Panc1 (cell line): ENCODE measurements at places on chromosomes 12 and 14. TPM values are rescaled to one million over a fixed set of nuclear protein-coding genes. Genes with fewer than 3 reads are reported as not detected.

DNA sequence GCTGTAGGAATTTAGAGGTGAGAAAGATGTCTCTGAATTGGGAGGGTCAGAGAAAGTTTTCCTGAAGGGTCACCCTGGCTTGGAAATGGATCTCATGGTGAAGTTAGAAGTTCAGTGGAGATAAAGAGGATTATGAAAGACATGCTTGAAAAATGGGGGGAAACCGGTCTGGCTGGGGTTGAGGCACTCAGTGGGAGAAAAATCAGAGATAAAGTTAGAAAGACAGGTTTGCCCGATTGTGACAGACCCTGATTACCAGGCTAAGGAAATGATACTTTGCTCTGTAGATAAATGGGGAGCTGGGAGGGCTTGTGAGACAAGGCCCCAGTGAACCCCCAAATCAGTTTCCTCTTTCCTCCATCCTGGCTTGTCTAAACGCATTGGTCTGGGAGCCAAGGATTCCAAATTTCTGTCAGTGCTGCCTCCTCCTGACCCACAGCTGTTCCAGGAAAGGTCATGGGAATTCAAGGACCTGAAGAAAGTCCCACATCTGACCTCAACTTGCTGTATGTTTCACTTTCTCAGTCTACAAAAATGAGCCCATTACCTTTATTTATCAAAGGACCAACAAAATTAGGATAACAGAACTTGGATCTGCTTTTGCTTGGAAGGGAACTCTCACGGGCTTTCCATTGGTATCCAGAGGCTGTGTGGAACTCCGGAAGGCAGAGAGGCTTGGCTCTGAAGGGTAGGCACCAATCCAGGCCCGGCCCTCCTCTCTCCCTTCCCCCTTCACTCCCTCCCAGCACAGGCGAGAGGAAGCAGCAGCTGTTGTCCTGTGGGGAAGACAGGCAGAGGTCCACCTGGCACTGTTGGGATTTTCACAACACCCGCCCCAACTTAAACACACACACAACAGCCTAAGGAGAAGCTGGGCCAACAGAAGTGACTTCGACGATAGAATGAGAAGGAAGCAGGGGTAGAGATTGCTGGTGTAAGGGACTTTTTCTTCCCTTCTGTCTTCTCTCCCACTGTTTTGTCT is 3.4 kb upstream of the RNASE7 start:
- DNase-seq = no peak

GRCh38 chr14:83594874-83595273 is 1935.1 kb upstream of the FLRT2 start:
- DNase-seq = no peak

- no peak for DNase-seq
Measured at GRCh38 chr12:103050273-103050672, 92.8 kb downstream of the ASCL1 start.

DNA sequence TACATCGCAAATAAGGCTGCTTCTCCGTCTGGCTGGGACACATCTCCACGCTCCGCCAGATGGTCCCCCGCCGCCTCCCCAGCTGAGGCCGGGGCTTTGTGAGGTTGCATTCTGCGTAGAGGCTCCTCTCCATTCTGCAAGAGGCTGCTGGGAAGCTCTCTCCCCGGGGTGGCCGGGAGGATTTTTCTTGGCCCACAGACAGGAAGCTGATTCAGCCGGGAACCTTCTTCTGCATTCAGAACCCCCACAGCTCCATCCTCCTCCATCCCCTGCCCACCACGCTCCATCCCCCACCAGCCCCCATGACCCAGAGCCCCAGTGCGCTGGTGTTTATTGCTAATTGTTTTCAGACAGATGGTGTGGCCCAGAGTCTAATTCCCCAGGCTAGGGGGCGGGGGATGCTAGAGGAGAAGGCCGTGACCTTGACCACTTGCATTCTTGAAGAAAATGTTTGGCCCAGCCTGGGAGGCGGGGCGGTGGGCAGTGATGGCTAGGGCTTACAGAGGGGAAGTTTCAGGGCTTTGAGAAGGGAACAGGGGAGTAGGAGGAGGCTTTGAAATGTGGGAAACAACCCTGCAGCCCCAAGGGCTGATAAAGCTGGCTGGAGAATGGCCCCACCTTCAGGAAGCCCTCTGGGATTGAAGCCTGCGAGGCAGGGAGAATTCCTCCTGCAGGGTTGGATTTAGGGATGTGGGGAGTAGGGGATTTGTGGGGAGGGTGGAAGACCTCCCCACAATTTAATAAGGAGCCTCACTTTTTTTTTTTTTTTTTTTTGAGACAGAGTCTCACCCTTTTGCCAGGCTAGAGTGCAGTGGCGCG is 88.5 kb upstream of the NCOR2 start:
- DNase-seq = no peak

DNA sequence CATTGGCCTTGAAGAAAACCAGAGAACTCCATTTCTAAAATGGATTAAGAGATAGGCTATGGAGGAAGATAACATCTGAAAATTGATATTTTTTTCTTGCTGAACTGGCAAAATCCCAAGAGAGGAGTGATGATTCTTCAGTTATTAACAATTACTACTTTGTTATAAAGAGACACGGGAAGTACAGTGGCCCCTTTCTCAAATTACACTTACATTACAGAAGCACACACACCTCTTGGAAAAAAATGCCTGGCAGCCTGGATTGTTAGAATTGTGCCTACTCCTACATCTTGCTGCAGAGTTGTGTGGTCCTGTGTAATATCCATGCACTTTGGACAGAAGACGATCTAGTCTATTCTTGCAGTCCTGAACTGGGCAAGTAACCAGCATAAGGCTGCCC is 71.7 kb downstream of the TGFB3 start:
- no peak for DNase-seq

GRCh38 chr12:120992989-120993388 is 14.6 kb downstream of the HNF1A start:
- DNase-seq = no peak

- no peak for DNase-seq
Measured at GRCh38 chr14:24721775-24722174, 87.8 kb upstream of the GZMB start.

DNA sequence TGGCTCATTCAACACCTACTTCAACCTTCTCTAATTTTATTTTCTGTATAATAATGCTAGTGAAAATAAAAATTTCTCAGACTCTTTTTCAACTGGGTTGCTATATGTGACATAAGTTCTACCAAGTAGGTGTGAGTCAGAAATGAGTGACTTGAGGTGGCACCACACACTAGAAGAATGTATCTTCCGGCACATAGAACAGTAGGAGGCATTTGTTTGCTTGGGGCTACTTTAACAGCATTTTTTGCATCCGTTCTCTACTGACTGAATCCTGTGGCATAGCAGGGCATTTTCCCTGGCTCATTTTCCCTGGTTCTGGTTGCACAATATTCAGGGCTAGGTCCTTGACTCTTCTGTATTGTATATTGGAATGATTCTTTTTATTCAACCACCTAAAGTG is 194.0 kb upstream of the SLC16A7 start:
- DNase-seq = no peak

- no peak for DNase-seq
Measured at GRCh38 chr14:50999726-51000125, 55.4 kb upstream of the PYGL start.

DNA sequence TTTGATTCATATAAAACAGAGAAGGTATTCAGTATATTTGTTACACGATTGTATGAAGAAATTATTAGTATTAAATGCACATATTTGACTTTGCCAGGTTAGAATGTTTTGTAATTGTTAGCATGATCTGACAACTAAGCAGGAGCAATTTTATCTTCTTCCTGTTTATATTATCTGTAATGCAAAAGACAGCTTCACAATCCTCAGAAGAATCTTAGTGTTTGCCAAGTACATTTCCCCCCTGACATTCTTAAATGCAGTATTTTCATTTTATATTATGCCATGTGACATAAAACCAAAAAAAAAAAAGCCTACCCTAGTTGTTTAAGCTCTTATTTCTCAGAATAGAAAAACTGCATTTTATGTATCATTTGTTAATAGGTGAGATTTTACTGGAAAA is 469.4 kb downstream of the FOXG1 start:
- DNase-seq = no peak

DNA sequence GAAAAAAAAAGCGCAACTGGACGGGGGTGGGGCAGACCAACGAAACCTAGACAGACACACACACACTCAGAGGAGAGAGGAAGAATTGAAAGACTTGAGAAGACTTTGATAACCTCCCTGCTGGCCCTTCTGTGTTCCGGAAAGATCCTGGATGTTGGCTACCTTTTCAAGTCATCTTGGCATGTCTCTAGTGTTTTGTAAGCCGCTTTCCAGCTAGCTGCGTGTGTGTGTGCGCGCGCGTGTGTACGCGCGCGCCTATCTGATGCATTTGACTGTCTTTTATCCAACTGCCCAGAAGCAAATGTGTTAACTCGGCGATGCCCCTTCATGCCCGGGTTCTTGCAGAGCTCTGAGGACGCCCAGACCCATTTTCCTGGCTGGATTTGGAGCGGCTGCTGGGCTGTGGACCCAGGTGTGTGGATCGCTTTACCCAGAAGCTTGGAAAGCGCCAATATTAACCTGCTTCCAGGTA is 664 bp downstream of the LRFN5 start:
- no peak for DNase-seq

CTSG gene
- total RNA-seq = not detected

DNA sequence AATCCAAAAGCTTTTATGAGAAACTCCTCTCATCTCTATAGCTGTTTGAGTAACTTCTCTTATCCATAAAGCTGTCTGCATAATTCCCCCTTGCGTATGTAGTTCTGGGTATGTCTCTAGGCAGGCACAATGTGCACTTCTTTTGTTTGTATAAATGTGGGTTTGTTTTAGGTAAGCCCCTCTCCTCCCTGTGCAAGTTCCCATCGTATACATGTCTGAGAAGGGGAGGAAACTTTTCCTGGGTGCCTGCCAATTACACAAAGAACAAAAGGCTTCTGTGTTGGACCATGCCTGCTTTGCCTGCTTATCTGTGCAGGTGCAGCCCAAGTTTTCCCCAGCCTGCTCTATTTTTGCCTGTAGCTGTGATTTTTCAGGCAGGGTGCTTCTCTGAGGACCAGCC is 96.7 kb downstream of the CCER1 start:
- DNase-seq = no peak

ASCL1 gene
- total RNA-seq = not detected

SAMD15 gene
- total RNA-seq = 1.4 TPM

DNA sequence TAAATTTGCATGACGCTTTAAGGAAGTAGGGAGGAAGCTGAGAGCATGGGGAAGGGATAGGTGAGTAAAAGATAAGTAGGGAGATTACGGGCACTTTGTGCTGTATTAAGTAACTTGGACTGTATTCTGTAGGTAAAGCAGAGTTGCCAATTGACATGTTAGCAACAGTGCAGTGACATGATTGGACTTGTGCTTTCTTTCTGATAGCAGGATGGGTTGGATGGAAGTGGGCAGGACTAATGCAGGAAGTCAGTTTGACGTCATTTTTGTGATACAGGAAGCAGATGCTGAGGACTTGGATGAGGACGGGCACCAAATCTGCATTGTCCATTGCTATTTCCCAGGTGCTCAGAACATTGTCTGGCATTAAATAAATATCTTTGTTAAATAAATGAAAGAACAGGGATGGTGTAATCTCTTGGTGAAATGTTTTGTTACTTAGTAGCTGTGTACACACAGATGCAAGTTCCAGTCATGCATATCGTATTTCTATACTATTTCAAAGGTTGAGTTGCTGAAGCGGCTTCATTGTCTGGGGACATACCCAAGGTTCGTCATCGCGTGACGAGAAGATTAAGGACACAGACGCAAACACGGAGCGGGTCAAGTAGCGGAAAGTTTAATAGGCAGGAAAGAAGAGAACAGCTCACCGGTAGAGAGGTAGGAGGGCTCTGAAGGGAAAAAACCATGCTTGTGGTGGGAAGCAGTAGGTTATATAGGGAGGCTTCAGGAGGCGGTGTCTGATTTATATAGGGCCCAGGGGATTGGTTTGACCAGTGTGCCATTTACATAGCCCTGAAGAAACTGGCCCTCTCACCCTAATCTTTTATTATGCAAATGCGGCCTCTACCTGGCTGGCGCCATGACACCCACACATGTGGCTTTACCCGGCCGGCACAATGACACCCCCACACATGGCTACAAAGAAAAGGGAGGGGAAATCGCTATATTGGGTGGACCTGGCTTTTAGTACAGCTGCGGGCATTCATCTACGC is 30.7 kb downstream of the GUCY2C start:
- DNase-seq = no peak

- no peak for DNase-seq
Measured at GRCh38 chr12:79681008-79681590, 9.7 kb downstream of the PAWR start.

DNA sequence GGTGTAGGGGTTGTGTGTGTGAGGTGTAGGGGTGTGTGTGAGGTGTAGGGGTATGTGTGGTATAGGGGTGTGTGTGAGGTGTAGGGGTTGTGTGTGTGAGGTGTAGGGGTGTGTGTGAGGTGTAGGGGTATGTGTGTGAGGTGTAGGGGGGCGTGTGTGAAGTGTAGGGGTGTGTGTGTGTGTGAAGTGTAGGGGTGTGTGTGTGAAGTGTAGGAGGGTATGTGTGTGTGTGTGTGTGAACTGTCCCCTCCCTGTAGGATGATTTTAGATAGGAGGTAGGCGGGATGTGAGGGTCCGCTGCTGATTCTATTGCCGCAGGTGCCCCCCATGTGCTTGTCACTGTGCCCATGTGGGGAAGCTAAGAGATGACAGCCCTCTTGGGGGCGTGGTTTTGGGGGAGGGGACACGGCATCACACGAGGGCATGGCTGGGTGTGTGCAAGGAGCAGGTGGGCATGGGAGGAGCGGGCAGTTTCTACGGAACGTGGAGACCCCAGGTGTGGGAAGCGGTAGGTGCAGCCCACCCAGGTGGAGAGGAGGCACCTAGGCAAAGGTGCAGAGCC is 88.5 kb downstream of the DDX51 start:
- no peak for DNase-seq

NPC2 gene
- 141 TPM for total RNA-seq

GRCh38 chr14:57933349-57933748 is 67.5 kb upstream of the SLC35F4 start:
- DNase-seq = no peak

DNA sequence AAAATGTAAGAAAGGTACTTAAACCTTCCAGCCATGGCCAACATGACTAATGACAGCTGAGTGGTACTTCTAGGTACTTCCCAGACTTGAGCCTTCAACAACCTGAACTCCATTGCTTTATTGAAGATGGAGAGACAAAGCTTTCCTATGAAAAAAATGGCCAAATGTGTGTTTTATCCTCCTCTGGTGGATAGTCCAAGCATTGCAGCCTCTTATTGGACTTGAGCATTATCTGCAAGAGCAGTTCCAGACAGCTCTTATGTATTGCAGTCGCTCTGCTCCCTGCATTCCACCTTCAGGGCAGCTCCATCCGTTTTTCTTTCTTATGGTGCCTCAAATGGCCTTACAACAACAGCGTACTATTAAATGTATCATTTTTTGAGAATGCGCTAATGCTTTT is 588.2 kb downstream of the NRXN3 start:
- DNase-seq = peak; percentile 25

RNU4-1 gene
- total RNA-seq = 1,565 TPM

GRCh38 chr12:49644620-49644994 is 21.2 kb downstream of the PRPF40B start:
- DNase-seq = no peak

GRCh38 chr12:3230758-3231375 is 153.7 kb downstream of the TSPAN9 start:
- no peak for DNase-seq

- DNase-seq = no peak
Measured at GRCh38 chr14:68510201-68511128, 282.4 kb downstream of the ZFP36L1 start.
